ENCODE measurements at places on chromosomes 2 and 18.

DNA sequence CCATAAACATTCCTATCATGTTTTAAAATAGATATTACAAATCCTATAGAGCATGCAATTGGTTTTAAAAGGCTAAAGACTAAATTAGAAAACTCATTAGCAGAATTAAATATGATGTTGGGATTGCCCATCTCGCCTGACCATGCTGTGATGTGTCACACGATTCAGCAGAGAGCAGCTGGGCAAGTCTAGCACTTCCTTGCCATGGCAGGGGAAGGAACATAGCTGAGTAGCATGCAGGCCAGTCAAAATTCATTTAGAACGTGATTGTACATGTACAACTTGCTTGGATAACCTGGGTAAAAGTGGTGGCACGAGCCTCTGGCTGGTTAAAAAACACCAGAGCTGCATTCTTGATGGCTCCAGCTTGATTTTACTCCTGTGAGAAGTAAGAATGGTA, 81.3 kb downstream of the SCN3A start:
- DNase-seq = no peak

GRCh38 chr2:222427646-222428301, 3.4 kb downstream of the SGPP2 start:
- no peak for DNase-seq

DNA sequence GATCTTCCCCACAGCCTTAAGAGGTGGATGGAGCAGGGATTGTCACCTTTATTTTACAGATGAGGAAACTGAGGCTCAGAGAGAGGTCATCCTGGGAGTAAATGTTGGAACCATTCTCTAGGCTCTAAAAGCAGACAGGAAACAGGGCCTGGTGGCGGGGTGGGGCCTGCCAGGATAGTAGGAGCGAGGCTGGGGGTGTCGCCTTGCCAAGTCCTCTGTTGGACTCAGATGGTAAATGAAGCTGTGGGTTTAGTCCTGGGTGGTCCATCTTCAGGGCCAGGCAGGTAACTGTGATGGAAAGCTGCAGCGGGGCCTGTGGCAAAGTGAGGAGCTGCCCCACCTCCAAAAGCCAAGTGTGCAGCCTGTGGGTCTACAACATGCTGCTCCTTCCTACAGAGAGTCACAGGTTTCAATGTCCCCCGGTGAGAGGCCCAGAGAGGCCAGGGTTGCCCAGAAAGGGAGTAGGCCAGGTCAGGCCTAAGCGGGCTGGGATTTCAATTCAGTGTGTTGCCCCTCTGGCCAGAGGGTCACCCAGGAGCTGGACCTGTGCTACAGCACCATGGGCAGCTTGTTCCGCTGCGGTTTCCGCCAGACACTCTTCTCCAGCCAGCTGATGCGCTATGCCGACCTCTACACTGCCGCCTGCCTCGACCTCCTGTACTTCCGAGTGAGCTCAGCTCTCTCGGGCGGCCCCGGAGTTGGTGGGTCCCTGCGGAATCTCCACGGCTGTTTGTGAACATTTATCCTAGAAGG, 6.6 kb downstream of the NT5DC4 start:
- DNase-seq = no peak

- DNase-seq = no peak
Observed at GRCh38 chr2:109549016-109549590, 64.7 kb downstream of the SEPTIN10 start.

GRCh38 chr18:32152705-32153448, 37.0 kb upstream of the MEP1B start:
- no peak for DNase-seq

DNA sequence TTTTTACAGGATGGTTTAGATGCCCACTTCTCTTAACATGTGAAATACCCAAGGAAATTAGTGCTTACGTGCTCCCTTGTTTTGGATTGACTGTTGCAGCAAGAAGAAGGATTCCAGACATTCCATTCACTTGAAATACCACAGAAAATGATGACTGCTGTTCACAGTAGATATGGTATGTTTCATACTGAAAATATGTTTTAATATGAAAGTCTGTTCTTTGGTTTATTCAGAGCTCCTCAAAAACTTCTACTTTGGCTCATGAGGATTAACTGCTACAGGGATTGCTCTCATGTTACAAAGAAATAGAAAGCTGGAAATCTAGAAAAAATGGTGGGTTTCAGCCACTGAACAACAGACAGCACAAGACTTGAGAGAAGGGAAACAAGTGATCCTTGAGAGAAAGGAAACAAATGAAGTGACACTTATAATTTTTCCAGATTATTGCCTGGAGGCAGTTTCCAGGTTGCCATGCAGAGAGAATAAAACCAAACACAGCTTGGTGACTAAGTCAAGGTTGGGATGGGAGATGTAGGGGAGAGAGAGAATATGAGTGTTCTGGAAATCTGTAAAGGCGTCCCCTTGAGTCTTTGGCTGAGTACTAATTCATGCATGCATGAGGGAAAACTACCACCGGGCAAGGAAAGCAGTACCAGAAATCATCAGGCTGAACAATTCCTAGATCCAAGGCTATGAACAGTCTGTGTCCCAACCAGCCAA, 348.1 kb downstream of the CLIP4 start:
- no peak for DNase-seq

DNA sequence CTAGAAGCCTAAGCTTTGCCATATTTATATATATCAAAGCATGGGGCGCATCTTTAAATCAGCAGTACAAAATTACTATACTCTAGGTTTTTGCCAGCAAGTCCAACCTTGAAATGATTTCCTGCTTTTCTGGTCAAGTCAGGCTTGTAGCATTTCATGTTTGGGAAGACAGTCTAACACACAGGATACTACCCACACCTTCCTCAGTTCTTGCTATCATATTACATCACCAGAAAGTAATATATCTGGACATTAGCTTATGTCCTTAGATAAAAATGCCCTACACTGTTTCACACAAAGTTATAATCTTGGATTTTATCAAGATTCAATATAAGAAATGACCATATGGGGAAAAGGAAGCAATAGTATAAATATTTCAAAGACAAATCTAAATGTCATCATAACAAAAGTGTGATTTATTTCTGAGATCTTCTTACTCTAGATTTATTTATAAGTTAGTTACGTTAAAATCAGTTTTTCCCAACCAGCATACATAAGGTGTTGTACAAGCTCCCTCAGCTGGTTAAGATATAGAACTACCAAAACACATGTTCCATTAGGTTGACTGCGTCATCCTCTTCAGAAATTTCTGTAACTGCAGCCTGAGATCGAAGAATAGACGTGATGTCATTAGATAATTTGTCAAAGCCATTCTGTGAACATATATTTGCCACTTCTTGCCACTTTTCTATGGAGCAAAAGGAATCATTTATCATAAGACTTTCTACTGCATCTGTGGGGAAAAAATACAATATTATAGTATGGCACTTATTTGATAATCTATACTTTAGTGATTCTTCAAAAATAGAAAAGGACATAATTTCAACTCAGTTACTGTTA, 56.6 kb downstream of the CLHC1 start:
- peak; percentile 6 for DNase-seq

- no peak for DNase-seq
Observed at GRCh38 chr18:28204154-28204553, 27.2 kb upstream of the CDH2 start.

GRCh38 chr2:141611981-141612380, 518.8 kb downstream of the LRP1B start:
- DNase-seq = no peak
